ENCODE measurements at places on chromosomes 1 and 21.

DNA sequence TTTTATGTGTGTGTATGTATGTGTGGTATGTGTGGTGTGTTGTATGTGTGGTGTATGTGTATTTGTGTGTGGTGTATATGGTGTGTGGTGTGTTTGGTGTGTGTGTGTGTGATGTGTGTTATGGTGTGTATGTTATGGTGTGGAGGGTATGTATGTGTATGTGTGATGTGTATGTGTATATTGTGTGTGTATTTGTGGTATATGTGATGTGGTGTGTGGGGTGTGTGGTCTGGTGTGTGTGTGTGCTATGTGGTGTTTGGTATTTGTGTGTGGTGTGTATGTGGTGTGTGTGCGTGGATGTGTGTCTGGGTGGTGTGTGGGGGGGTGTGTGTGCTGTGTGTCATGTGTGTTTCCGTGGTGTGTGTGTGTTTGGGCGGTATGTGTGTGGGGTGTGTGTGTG, 59.3 kb downstream of the SH3BGR start:
- no peak for DNase-seq

- DNase-seq: no peak
These were observed 2.9 kb upstream of the EFNA1 start for GRCh38 chr1:155124503-155125463.

DNA sequence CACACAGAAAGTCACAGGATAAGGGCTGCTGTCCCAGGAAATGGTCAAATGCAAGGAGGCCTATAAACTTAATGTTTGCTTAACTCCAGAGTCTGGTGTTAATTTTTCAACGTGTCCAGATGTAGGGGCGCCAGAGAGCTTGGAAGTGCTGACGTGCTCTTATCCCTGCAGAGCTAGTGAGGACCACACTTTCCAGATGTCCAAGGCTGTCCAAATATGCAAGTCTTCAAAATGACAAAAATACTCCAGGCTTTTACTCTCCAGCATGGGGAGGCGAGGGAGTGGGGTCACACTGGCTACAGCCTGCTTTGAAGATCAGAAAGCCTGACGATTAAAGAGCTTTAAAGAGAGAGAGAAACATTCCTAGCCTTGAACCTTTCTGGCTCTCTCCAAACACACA, 57.6 kb downstream of the ABCA4 start:
- peak; percentile 76 for DNase-seq

- no peak for DNase-seq
These were observed 121.3 kb downstream of the CDC7 start for GRCh38 chr1:91621907-91622306.

GRCh38 chr1:159961636-159962035, 7.6 kb upstream of the SLAMF9 start:
- DNase-seq: no peak

DNA sequence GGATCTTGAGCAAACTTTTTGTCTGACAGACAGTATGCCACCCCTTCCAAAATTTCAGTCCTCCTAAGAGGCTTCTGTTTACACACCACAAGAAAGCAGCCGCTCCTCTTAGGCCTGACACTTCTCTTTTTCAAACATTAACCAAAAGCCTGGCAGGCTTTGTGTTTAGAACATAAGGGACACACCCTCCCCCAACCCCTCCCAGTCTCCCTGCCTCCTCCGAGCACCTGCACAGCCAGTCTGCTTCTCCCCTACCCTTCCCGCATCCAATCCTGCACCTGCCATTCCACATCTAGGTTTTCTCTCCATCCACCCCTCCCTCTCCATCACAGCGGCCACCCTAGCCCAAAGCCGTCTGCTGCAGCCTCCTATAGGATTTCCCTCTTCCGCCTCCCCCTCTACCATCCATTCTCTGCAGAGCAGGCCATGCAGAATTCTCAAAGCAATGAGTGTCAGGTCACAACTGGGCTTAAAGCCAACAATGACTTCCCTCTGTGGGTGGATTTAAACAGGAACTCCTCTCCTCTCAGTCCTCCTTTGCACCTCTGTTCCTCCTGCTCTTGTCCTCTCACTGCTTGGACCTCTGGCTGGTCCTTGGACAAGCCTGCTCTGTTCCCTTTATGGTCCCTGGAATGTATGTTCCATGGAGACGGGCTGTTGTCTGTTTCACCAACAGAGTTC, 478.2 kb downstream of the NPHP4 start:
- no peak for DNase-seq

DNA sequence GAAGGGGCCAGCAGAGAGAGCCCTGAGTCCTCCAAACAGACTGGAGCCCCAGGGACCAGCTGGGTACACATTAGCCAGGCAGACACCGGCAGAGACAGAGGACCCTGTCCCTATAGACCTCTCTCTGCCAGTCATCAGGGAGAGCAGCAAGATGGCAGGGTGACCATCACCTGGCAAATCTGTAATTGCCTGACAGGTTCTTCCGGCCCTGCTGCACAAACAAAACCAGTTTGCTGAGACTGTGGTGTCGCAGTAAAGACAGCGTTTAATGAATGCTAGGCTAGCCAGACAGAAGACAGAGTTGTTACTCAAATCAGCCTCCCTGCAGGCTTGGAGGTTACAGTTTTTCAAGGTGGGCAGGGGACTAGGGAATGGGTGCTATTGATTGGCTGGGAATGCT, 618.9 kb downstream of the NPHP4 start:
- DNase-seq: no peak

GRCh38 chr1:206538086-206538770, 30.9 kb downstream of the RASSF5 start:
- no peak for DNase-seq

DNA sequence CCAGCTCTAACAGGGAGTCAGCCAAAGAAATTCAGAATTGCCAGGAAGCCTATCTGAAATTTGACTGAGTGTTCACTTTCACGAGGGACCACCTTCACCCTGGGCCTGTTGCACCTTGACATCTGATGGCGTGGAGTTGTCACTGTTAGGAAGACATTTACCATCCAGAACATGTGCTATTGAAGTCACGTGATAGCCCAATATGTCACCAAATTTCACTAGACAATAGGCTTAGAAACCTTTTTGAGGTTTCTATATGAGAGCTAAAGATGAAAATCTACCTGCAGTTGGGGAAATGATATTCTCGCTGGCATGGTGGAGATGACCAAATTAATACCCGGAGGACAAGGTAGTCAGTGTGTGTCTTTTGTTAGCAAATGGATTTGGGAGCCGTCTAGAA, 102.7 kb downstream of the HUNK start:
- no peak for DNase-seq

- no peak for DNase-seq
These were observed 96.3 kb upstream of the KIF26B start for GRCh38 chr1:245058436-245058835.

DNA sequence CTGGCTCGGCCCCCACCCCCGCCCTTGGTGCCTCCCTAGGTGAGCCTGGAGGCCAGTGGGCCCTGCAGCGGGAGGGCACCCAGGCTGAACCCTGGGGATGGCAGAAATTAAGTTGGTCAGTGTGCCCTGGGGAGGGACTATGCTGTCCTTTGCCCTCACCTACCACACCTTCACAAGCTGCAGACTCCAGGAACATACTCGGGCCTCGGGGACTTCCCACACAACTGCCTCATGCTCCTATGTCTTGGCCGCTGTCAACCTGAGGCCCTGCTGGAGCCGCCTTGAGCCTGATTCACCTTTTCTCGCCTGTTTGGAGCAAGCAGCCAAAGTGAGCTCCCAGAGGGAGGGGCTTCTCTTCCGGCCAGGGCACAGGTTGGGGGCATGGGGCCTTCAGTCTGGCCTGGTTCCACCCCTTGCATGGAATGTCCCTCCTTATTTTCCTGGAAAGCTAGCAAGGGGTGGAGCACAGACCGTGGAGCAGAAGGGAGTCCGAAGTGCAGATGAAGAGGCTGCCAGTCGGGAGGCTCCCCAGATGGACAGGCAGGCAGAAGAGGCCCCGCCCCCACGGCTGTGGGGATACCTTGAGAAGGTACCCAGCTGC, 24.7 kb downstream of the KNCN start:
- no peak for DNase-seq

DNA sequence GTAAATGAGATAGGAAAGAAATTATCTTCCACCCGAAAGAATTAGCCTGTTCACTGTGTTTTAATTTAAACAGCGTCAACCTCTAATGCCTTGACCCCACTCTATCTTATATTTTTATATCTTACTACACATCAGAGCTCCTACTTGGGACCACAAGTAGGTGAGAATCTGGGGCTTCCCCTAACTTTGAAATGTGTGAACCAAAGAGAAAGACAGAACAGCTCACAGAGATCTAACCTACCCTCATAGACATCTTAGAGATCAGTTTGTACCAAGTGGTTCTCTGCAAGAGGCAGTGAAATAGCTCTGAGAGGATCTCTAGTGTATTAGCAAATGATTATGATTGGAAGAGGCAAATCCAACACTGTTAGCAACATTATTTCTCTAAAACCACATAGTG, 31.0 kb upstream of the IFI16 start:
- no peak for DNase-seq

DNA sequence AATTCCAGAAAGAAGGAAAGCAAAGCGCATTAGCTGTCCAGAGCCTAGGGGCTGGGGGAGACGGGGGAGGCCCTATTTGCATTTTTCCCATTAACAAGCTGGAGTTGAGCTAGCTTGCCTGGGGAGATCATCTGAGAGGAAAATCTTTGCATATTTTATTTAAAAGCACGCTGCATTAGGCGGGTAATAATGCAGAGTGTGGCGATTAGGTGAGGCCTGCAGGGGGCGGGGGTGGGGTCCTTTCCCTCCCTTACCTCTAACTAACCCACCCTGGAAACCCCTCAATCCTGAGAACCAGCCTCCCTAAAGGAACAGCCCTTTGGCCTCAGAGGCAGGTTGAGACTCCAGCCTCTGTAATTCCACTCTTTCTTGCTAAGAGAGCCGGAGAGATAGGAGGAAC, 16.2 kb downstream of the C1orf216 start:
- DNase-seq: no peak

- no peak for DNase-seq
These were observed 35.2 kb downstream of the RAP1A start for GRCh38 chr1:111654839-111655238.

- no peak for DNase-seq
These were observed 142.0 kb downstream of the LRIG2 start for GRCh38 chr1:113215015-113215414.

DNA sequence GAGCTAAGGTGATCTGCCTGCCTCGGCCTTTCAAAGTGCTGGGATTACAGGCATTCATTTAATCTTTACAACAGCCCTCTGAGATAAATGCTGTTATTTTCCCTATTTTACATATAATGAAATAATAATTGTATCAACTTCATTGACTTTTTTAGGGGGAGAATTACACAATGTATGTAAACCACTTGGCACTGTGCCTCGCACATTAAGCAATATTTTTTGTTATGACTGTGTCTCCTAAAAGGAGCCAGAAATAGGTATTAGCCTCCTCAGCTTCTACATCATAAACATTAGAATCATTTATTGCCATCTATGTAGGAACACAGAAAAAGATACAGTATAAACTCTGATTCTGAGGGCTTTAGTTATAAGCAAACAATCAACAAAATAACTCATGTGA, 1.1 kb upstream of the DNAJC28 start:
- no peak for DNase-seq

DNA sequence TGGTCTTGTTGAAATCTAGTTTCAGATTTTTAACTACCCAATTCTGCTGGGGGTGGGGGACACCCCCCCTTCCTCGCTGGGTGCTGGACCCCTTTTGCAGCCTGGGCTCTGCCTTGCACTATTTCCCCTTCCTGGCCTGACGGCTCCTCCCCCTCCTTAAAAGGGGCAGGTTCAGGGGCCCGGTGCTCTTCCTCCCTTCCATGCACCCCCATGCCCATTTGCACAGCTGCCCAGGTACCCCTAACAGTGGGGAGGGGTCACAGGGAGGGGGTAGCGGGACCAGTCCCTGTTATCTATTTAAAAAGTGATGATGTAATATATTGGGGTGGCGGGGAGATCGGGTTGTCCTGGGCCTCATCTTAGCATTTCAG, 15.3 kb downstream of the ZBTB7B start:
- DNase-seq: no peak

- DNase-seq: no peak
These were observed 23.2 kb downstream of the C1orf94 start for GRCh38 chr1:34199927-34200326.

GRCh38 chr1:67479146-67479891, 49.1 kb upstream of the SERBP1 start:
- DNase-seq: peak; percentile 38

DNA sequence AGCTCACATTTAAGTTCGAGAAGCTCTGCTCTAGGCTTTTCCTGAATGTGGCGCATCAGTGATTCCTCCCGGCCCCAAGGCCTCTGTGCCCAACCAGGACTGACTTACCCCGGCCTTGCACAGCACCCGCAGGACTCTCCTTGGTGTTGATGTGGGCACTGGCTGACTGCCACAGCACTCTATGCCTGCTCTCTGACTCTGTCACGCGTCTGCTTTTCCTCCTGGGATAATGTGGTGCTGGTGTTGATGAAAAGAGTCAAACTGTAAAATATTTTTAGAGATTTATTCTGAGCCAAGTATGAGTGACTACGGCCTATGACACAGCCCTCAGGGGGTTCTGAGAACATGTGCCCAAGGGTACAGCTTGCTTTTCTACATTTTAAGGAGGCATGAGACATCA, 15.5 kb upstream of the SLC2A5 start:
- peak; percentile 76 for DNase-seq

GRCh38 chr1:54699936-54700525, 15.6 kb upstream of the TTC4 start:
- DNase-seq: no peak

GRCh38 chr1:63545780-63546179, 22.5 kb downstream of the EFCAB7 start:
- no peak for DNase-seq

DNA sequence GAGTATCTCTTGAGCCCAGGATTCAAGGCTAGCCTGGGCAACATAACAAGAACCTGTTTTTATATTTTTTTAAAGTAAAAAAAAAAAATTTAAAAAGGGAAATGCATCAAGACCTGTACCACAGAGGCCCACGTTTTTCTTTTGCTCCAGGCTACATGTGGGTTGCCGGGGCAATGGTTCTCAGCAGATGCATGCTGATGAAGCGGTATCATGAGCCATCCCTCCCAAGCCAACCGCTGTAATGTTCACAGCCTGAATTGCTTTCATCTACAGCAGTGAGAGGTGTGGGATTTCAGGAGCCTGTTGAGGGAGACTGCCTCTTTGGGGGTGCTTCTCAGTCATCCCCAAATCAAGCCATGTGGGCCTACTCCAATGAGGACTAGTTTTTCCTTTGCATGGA, 60.5 kb downstream of the CD58 start:
- no peak for DNase-seq

DNA sequence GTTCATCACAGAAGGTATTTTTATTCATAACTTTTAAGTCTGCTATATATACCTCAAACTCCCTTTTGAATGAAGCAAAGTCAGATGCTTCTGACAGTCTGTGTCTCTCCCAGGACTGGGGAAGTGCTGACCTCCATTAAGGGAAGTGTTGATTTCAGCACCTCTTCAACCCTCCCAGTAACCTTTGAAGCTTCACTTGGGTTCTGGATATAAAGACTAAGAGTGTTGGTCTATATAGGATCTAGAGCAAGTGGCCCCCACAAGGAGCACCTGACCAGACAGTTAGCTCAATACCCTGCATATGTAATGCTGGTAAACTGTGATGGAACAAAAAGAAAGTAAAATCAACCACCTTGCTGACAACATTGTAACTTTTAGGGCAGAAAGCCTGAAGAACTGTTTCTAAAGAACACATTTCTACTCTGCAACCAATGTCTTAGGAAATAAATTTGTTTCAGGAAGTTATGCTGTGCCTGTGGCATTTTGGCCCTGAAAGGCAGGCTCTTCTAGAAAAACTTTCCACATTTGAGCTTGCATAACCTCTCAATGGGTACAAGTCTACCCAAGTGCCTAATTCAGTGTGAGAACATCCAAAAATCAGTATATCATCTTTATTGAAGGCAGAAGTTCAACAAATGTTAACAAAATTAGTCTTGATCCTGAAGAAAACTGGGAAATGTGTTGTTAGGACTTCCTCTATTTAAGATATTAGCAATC, 865 bp upstream of the PTPN22 start:
- DNase-seq: no peak
